Tibial nerve (tissue), 4 donors: ENCODE measurements at places on chromosomes 4 and X.
A peak's percentile ranks its signal among the peaks of the same experiment; 100 is the strongest.

DNA sequence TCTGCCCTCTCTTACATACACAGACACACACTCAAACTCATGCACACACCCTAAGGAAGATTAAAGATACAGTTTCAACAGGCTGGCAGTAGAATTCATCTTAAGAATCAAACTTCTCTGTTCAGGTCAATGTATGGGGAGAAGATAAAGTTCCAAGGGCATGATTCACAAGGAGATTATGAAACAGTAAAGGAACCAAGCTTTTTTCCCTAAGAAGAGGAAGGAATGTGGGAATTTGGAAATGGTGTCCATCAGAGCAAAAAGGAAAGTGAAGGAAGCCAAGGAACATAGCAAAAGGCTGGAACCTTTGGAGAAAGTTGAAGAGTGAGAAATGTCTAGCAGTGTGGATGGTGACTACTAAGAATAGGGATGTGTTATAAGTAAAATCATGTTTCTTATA is 191.0 kb upstream of the NPY2R start:
- no peak for DNase-seq

- DNase-seq, result no peak
These were observed 34.0 kb upstream of the TBC1D9 start for GRCh38 chr4:140790171-140790570.

- DNase-seq, result no peak
These were observed 106.2 kb downstream of the CCNG2 start for GRCh38 chr4:77263247-77263646.

GRCh38 chr4:169428376-169428775 is 157.6 kb upstream of the SH3RF1 start:
- no peak for DNase-seq

DNA sequence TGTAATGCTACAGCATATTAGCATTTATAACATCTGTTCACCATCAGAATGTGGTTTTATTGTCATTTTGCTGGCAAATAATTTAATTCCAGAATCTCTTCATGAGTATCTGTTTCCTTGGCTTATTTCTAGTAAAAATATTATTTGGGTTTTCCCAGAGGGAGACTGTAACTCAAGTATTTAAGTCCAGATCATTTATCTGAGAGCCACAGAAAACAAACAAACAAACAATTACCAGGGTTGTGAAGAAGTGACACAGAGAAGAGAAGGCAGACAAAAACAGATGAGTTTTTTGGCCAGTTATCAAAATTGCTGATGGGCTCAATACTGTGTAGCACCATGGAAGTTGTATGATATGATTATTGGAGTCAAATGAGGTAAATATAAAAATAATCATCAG is 515.1 kb downstream of the TECRL start:
- no peak for DNase-seq

- DNase-seq, result peak; percentile 43
These were observed 1.6 kb downstream of the PPP3CA start for GRCh38 chr4:101345596-101346350.
